ENCODE measurements at places on chromosomes 2 and 18.

DNA sequence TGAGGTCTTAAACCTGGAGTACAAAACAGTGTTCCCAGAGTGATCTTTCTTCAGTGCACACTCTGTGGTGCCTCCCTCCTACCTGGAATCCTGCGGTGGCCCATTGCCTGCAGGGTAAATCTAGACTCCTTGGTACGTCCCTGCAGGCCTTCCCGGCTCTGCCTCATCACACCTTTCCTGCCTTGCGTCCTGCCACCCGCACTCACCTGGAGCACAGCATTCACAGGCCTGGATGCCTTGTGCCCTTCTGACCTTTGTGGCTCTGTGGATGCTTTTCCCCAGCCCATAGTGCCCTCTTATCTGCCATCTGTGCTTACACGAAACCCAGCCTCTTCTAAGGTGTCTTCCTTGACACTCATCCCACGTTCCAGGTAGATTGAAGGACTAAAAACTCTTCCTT is 62.7 kb downstream of the PRKRA start:
- DNase-seq, result no peak

- no peak for DNase-seq
These were observed 3.5 kb upstream of the UGT1A1 start for GRCh38 chr2:233756429-233757081.

DNA sequence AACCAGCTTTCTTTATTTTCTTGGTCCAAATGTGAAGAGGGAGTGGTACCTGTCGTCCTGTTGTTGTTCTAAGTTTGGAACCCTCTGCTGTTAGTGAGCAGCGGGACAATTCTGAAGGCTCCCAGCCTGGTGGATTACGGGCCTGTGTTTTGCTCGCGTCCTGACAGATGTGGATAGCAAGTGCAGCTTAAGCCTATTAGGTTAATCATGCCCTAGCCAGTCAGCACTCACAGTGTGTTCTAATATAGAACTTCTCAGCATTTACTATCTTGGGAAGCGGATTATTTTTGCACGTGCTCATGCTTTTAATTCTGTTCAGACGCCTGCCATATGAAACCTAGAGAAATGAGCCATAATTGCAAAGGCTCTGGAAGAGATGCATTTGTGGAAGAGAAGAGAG is at the start of gene PCARE:
PCARE (minus strand) TSS at position 113 of the 400 bp plus-strand sequence. CDS start 262 bp downstream, outside the sequence.
- no peak for DNase-seq

DNA sequence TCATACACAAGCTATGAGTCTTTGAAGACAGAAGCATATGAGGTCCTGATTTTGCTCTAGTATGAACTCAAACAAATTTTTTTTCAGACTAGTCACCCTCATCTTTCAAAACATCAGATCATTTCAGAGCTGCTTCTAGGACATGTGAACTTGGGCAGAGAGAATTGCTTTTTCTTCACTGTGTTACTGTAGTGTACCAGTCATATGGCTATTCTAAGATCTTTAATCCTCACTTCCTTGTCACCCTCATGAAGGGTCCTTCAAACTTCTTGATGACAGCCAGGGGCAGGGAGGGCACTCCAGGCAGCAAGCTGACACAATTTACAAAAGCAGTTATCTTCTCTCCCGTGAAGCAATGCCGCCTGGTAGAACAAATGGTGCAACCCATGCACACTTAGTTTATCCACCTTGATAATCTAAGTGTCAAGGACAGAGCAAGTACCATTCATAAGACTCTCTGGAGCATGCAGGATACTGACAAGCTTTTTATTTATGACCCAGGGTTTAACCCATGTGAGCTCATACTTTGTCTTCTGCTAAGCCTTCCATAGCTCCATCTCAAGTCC is 200.6 kb downstream of the DPP10 start:
- DNase-seq, result no peak

- DNase-seq, result no peak
These were observed 225.9 kb upstream of the RASGRP3 start for GRCh38 chr2:33250417-33251029.

- DNase-seq, result no peak
These were observed 29.8 kb downstream of the EPC2 start for GRCh38 chr2:148674063-148675020.

- no peak for DNase-seq
These were observed 139.4 kb downstream of the WDSUB1 start for GRCh38 chr2:159146996-159147666.

DNA sequence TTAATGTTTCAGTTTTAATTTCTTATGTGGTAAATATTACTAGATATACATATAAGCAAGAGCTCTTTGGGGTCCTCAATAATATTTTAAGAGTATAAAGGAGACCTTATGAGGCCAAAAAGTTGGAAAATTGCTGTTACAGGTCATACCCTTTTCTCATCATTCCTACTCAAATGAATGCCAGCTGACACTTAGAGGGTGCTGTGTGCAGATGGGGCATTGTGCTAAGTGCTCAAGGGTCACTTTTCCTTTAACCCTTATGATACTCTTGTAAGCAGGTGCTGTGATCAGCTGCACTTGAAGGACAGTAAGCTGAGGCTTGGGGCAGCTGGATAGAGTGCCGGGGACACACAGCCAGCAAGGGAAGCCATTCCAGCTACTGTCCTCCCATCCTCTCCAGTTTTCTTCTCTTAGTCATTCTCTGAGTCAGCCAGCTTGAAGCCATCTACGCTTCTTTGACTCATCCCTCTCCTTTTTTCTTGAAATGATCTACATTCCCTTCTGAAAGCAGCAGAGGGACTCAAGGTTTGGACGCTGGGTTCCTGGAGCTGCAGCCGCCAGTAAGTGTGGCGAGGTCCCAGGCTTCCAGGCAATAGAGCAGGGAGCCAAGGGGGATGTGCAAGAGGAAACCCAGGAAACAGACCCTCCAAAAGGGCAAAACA is 42.0 kb upstream of the CREB1 start:
- peak; percentile 61 for DNase-seq

DNA sequence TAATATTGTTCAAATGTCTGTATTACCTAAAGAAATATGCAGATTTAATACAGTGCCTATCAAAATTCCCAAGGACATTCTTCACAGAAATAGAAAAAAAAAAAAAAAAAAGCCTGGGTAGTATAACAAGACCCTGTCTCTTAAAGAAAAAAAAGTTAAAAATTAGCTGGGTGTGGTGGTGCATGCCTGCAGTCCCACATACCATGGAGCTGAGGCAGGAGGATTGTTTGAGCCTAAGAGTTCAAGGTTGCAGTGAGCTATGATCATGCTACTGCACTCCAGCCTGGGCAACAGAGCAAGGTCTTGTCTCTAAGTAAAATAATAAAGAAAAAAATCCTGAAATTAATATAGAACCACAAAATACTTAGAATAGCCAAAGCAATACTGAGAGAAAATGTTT is 51.9 kb downstream of the SLC16A14 start:
- DNase-seq, result no peak

GRCh38 chr2:47599171-47599570 is 183.8 kb upstream of the MSH6 start:
- DNase-seq, result no peak

GRCh38 chr2:130892793-130893785 is 56.4 kb downstream of the ARHGEF4 start:
- DNase-seq, result no peak

DNA sequence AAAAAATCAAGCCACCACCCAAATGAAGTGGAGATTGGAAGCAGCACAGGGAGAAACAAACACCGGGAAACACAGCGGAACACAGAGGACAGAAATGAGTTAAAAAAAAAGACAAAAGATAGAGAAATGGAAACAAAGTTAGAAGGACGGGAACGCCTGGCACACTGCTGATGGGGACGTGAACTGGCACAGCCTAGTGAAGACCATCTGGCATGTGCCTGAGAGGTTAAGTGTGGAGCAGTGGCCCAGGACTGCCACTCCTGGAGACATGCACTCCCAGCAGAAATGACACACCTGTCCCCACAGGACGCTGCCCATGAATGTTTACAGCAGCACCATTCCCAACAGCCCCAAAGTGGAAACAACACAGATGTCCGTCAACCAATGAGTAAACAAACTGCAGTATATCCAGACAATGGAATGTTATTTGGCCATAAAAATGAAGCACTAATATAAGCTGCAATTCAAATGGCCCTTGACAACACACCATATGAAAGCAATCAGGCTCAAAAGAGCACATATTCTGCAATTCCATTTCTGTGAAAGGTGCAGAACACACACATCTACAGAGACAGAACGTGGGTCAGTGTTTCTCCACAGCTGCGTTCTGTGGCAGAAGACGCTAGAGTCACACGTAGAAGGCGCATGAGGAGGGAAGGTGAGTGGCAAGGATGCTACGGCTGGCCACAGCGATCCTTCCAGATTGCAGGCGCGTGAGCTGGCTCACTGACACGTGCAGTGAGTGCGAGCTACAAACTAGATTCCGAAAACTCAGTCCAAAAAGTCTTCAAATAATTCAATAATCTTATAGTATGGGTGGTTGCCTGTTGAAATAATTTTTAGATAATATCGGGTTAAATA is 24.6 kb downstream of the THAP4 start:
- DNase-seq, result no peak

- DNase-seq, result no peak
These were observed 340.4 kb upstream of the MMADHC start for GRCh38 chr2:149928011-149928410.

DNA sequence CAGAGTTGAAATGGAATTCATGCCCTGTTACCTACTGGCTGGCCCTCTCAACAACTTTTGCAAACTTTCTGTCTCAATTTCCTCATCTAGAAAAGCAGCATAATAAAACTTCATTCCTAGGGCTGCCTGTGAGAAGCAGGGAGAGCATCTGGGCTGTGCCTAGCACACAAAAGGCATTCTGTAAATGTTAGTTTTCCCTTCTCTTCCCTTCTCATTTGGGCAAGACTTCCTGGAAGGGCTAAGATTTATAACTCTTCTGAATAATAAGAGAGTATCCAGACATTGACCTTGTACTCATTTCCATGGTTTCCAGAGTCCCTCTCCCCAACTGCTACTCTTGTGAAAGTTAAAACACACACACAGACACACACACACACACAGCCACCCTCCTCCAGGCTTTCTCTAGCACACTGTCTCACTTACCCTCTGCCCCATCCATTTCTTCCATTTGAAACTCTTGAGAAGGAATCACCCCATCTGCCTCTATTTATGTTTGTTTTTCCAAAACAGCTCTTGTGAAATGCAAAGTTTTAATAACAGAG is 302.1 kb downstream of the SMAD2 start:
- DNase-seq, result no peak

- peak; percentile 36 for DNase-seq
These were observed 51.4 kb upstream of the RIOK3 start for GRCh38 chr18:23401400-23402347.

Measured in epithelial cell of proximal tubule (primary cell).